Naive thymus-derived CD4-positive, alpha-beta T cell (primary cell): ENCODE measurements at places on chromosomes 11 and 22.

DNA sequence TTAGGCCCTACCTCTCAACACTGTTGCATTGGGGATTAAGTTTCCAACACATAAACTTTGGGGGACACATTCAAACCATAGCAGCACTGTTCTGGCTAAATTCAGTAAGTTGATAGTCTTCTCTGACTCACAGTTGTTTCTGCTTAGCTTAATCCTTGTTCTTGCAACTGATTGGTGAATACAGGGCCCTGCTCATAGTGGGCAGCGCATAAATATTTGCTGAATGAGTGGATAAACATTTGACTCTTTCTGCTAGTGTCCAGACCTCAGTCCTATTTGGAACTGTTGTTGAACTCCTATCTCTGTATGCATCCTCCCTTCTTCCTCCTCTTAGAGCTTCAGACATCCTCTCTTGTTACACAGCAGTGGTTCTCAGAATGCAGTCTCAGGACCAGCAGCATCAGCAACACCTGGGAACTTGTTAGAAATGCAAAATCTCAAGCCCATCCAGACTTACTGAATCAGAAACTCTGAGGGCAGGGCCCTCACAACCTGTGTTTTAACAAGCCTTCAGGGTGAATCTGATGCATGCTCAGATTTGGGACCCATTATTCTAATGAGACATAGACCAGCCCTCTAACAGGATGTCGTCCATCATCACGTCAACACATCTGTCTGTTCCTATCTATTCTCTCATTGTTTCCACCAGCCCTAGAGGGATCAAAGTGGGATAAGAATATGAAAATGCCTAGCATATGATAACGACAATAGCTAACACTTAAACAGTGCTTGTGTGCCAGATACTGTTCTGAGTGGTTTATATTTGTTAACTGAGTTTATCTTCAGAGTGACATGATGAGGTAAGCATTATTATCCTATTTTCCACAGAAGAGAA lies 22.3 kb downstream of the SPON1 start:
- no peak for DNase-seq

DNA sequence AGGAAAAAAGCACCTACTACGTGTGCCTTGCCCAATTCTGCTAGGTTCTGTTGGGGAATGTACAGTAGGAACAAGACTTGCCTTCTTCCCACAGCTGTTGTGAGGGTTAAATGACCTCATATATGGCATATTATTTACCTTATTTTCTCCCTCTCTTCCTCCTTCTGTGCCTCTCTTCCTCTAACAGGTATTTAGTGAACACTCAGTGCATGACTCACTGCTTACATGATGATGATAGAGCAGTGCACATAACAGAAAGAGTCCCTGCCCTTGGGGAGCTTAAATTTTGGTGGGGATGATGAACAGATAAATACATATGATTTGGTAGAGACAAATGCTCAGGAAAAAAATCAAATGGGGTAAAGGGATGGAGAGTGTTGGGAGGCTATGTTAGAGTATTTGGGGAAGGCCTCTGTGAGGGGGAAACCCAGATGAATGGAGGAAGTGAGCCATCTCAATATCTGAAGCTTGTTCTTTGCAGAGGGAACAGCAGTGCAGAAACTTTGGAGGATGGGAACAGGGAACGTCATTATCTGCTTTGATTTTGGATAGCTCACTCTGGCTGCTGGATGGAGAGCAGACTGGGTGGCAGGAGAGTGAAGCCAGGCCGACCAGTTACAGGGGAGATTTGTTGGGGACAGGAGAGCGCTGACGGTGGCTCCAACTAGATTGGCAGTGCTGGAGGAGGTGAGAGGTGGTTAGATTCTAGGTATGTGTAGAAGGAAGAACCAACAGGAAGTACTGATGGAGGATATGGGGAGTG lies 95.5 kb upstream of the TENM4 start:
- DNase-seq: no peak

DNA sequence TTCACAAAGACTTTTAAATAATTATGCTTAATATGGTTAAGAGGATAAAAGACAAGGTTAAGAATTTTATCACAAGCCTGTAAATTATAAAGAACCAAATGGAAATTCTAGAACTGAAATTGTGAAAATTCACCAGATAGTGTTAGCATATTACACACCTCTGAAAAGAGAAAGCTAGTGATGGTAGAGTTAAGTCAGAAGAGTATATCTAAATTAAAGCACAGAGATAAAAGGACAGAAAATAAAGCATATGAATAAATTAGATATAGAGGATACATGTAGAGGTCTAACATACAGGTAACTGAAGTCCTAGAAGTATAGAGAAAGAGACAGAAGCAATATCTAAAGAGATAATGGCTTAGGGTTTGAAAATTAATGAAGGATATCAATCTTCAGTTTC lies 4.2 kb upstream of the CLTCL1 start:
- DNase-seq: no peak

DNA sequence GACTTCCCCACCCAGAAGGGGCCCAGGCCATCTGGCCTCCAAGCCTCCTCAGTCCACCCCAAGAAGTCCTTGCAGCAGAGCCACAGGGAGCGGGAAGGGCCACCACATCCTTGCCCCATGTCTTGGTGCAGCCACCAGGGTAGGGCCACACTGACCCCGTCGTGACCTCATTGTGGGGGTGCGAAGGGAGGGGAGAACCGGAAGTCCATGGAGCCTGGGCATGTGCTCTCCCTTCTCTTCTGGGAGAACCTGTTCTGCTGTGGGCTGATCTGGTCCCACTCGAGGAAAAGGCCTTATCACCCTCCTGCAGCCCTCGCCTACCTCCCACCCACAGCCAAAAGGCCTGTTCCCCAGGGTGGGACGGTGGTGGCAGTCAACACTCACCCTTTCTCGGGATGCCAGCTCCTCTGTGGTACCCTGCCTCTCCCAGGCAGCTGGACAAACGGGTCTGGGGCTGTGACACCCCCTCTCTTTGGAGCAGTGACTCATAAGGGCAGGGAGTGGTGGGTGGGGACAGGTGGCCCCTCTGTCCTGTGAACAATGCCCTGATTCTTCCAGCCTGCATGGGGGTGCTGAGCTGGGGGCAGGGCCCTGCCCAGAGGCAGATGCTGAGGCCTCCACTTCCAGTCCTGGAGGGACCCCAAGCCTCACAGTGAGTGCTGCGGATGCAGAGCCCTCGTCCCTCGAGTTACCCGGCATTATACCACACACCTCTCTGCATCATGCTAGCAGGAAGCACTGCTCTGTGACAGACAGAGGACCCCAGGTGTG lies 14.6 kb upstream of the CTSD start:
- no peak for DNase-seq

GRCh38 chr22:49910229-49911155 lies 7.7 kb downstream of the ALG12 start:
- DNase-seq: no peak

DNA sequence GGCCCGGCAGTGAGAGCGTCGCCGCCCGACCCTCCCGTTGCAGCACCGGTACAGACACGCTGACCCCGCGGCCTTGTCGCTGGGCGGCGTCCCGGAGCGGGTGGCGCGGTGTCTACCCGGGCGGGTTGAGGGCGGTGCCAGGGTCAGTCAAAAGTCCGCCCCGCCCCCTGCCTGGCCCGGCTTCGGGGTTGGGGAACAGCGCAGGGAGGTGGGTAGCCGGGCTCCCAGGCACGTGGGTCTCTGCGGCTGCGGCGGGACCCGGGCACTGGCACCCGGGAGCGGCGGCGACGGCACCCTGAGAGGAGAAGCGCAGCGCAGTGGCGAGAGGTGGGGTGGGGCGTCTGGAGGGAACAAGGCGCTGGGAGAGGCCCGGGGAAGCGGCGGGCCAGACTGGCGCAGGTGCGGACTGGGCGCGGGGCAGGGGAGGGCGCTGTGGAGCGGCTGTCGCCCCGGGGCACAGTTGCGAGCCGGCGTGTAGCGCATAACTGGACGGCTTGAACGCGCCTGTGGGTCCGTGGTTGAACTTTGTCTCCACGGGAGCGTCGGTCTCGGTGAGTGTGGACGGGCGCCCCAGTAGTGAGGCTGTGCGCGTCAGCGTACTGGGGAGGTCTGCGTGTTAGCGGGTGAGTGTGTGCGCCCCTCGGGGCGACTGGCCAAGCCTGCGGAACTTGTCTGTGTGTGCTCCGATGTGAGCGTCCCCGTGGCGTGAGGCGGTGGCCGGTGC lies at the start of gene P2RY2:
Gene P2RY2 (plus strand): TSS at position 176 of the 724 bp plus-strand sequence. CDS start 15,879 bp downstream, outside the sequence.
- DNase-seq: no peak

DNA sequence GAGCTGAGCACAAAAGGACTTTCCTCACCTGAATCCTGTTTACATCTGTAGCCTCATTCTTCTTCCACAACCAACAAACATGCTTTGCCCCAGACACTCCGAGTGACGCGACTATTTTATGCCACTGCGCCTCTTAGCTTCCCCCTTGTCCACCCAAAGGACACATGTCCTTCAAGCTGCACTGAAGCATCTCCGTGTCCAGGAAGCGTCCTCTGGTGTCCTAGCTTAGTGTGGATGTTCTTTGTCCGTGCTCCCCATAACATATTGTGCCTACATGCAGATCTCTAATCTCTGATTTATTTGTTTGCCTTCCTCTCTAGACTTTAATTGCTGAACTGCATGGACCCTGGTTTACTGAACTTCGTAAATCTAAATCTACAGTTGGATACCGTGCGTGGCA lies 20.1 kb upstream of the CECR2 start:
- DNase-seq: no peak

- DNase-seq: no peak
Measured at GRCh38 chr11:104614961-104615360, 283.3 kb downstream of the CASP12 start.

- no peak for DNase-seq
Measured at GRCh38 chr11:125585487-125585886, 7.2 kb upstream of the STT3A start.

DNA sequence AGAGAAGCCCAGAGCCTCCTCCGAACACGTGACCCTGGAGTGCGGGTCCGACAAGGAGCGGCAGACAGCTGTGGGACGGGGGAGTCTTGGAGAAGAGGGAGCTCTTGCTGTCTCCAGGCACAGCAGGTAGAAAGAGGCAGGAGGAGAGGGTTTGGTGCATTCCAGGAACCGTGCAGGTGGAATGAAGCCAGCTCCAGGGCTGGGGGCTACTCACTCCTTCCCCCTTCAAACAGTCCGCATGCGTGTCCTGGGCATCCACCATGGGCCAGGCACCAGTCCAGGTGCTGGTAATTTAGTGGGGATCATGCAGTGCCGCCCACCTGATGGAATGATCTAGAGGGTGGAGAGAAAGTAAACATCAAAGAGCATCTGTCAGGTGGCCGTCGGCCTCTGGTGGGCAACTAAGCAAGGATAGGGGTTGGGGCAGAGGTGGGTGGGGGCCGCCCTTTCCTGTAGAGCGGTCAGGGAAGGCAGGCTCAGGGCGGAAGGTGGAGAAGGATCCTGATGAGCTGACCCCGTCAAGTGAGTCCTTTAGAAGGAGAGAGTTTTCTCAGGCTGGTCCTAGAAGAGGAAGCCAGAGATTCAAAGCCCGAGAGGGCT lies 850.0 kb downstream of the TBC1D22A start:
- no peak for DNase-seq

DNA sequence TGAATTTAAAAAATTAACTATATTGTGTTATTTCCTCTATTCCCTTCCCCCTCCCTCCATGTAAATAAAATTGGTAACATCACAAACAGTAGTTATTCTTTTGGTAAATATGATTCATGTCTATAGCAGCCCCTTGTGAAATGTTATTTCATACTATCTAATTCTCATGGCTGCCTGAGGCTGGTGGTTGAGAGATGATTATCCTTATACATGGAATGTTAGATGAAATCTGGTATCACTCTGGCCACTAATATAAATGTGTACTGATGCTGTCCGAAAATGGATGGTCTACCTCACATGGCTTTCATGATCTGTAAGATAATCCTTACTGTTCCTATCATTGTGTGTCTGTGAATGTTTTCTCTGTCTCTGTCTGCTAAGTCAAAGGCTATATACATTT lies 25.0 kb upstream of the EXPH5 start:
- no peak for DNase-seq

GRCh38 chr11:83027794-83028193 lies 43.9 kb downstream of the RAB30 start:
- DNase-seq: no peak

GRCh38 chr11:103537904-103538502 lies 428.8 kb downstream of the DYNC2H1 start:
- no peak for DNase-seq

DNA sequence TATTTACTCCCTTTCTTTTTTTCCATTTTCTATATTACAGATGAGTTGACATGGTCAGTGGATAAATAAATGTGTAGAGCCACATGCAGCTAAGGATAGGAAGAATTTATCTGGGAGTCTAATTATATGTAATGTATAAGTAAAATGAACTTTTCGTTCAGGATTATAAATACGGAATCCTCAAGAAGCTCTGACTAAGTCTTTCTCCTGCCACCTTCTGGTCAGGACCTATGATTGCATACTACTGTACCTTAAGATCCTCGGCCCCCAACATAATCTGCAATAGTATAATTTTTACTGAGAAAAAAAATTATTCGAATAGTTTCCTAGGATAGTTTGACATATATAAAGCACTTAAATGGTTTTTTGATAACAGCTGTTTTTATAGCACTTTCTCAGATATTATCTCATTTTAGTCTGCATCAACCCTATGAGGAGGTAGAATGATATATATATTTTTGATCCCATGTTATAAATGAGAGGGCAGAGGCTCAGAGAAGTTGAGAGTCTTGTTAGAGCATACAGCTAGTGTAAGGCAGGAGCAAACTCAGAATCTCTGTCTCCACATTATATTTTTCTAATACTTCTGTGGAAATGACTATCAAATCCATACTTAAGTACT lies 36.1 kb downstream of the CCDC90B start:
- DNase-seq: peak; percentile 48

GRCh38 chr11:67273260-67273990 lies 7.2 kb downstream of the GRK2 start:
- DNase-seq: no peak

- DNase-seq: no peak
Measured at GRCh38 chr11:86720546-86720945, 48.1 kb upstream of the ME3 start.

- no peak for DNase-seq
Measured at GRCh38 chr11:69939551-69940245, 120.5 kb upstream of the FGF3 start.

DNA sequence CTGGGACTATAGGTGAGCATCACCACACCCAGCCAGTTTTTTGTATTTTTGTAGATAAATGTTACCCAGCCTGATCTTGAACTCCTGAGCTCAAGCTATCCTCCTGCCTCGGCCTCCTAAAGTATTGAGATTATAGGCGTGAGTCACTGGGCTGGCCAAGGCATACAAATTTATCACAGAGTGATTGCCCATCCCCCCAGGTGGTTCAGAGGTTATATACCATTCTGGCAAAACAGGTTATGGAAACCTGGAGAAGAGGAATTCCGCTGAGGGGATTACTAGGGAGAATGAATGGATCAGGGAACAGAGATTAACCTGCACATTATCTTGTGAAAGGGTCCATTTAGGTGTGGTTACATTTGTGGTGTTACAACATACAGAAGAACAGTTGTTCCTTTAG lies 8.1 kb downstream of the ATG13 start:
- no peak for DNase-seq

DNA sequence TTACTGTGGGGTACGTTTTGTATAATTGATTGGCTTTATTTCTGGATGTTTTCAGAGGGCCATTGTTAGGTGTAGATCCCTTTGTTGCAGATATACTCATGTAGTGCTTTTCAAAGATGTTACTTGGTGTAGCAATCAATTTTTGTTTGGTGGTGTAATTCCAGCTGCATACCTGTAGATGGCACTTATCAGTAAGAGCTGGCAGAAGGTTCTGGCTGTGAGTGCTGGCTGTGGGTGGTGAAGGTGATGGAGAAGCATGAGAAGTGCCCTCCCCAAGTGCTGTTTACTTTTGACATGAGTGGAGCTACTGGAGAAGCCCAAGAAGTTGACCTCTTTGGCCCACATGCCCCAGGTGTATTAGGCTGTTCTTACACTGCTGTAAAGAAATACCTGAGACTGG lies 1074.9 kb downstream of the FAM181B start:
- DNase-seq: no peak
